ENCODE measurements at places on chromosomes 2 and 18.

GRCh38 chr2:143581134-143581533, 451.9 kb downstream of the ARHGAP15 start:
- DNase-seq, result no peak

DNA sequence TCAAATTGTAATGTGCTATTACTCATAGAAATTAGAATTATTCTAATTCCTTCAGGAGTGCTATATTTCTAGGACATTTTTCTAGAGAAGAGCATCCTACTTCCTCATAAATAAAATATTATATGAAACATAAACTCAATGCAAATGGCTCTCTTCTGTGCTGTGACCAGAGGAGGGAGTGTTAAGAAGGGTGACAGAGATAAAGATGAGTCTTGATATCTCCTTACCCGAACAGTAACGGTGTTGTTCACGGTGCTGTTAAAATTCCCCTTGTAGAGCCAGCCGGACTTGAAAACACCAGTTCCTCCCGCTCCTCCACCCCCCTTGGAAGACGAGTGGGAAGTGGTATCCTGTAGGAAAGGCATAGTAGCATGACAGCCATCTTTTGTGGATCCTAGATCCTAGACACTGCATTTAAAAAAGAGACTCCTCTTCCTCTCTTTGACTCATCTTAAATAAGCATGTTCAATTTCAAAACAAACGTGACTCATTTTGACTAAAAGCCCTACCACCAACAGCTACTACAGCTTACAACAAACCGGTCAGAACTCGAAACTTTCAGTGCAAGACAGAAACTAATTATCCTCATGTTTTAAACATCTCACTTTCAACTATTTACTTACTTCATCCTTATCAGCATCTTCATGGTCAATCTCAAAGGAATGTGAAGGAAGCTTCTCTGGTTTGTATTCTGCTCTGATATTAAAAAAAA, 156.3 kb downstream of the DOCK10 start:
- DNase-seq, result no peak

DNA sequence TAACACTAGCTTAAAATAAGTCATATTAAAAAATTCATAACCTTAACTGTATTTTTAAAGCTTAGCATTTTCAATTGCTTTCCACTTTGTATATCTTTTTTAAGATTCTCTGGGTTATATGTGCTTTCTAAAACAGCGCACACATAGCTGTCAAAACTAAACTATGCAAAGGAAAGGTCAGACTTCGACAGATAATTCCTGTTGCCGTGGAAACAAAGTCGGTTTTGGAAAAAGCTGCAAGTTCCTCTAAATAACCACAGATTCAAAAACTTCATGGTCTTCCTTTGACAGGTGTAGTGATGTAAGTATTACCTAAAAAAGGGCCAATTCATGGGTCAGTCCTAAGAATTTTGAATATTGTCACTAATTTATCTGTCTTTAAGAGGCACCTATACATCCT, 249.6 kb upstream of the TFPI start:
- DNase-seq, result no peak

DNA sequence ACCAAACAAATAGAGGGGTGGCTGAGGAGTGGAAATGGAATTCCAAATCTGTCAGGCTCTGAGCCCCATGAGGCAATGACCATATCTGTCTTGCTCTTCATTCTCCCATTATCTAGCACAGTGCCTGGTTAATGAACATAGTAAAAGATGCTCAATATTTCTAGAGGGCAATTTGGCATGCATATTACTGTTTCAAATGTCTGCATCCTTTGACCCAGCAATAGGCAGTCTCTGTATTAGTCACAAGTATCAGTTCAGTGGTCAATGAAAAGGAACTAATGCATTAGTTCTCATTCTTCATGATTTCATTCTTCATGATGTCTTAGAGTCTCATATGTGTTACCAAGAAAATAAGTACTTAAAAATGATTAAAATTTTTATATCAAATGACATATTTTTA, 28.4 kb upstream of the MALL start:
- no peak for DNase-seq

GRCh38 chr2:118971245-118972122, 29.5 kb downstream of the MARCO start:
- peak; percentile 7 for DNase-seq

DNA sequence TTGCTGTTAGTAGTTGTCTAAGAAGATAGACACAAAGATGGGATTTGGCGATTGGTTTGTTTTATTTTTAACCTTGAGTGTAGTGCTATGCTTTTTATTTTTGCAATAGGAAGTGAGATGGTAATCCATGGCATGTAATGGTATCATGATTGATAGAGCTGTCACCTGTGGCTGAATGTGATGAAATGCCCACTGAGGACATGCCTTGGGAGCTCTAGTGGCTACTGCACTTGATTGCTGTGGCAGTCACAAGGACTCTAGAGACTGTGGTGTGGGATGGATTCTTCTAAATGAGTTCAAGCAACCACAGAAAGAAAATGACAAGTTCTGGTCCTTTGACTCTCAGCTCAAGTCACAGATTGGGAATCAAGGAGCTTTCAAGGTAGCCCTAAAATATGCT, 139.4 kb downstream of the CYRIA start:
- DNase-seq, result no peak

GRCh38 chr2:20551260-20551944, 99.5 kb downstream of the HS1BP3 start:
- DNase-seq, result no peak

DNA sequence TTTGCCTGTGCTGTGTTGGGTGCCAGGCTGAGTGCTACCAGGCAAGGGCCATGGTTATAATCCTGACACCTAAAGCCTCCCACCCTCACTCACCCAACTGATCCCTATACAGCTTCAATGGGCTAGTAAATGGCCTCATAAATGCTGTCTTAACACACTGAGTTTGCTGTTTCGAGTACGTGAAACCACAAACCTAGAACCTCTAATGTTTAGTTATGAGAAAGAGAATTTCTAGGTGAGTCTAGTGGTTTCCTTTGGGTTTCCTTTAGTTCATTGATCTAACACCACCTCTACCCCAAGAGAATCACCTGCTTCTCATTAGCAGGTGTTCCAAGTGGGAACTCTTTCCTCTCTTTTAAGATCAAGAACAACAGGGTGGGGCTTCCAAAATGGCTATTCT, 172.0 kb downstream of the MC4R start:
- DNase-seq, result no peak

DNA sequence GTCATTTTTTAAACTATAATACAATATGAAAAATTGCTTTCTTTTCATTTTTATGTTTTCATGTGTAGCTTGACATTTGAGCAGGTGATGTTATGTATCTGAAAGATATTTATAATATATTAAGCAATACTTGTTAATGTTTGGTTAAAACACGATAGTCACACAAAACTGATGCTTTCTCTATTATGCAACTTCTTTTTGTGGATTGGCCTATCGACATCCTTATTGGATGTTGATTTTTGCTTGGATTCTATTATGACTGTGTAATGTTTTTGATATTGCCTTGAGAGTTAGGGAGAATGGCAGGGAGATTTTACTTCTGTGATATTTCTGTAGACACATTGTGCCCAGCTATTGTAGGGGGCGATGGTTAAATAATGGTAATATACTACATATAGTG, 128.0 kb downstream of the ZNF407 start:
- no peak for DNase-seq

DNA sequence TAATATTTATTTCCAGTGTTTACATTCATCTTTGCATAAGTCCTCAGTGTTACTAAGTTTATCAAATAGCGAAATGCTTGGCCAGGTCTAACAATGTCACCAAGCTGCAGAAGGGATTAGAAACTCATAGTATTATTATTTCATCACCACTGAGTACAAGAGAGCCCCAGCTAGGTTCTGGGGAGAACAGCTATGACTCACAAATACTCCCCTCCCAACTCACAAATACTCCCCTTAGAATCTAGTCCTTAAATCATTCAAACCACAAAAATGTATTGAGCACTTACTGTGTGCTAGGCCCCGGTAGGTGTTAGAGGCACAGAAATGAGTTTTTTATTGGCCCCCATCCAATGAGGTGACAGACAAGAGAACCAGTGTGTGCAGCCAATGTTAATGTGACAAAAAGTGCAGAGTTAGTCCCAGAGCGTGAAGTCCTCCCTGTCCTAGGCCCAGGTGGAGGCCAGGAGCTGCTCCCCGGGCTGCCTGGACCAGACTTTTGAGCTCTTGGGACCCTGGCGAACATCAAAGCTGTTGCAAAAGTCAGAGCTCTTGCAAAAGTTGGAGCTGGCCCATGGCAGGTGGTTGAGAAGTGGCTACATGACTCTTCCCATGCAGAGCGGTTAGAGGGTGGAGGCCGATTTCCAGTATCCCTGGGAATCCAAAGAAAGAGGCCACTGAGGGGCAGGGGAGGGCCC, 9.8 kb downstream of the STEAP3 start:
- peak; percentile 67 for DNase-seq

DNA sequence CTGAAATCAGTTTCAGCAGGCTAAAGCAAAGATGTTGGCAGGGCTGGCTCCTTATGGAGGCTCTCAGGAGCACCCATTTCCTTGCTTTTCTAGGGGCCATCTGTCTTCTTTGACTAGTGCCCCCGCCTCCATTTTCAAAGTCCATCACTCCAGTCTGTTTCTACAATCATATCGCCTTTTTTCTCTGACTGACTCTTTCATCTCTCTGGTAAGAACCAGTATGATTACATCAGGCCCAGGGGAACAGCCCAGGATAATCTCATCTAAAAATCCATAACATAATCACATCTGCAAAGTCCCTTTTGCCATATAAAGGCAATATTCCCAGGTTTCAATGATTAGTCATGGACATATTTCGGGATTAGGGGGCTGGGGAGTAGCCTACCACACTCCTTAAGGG, 57.0 kb downstream of the CUL3 start:
- no peak for DNase-seq

GRCh38 chr2:106943468-106944200, 57.7 kb upstream of the ST6GAL2 start:
- no peak for DNase-seq

DNA sequence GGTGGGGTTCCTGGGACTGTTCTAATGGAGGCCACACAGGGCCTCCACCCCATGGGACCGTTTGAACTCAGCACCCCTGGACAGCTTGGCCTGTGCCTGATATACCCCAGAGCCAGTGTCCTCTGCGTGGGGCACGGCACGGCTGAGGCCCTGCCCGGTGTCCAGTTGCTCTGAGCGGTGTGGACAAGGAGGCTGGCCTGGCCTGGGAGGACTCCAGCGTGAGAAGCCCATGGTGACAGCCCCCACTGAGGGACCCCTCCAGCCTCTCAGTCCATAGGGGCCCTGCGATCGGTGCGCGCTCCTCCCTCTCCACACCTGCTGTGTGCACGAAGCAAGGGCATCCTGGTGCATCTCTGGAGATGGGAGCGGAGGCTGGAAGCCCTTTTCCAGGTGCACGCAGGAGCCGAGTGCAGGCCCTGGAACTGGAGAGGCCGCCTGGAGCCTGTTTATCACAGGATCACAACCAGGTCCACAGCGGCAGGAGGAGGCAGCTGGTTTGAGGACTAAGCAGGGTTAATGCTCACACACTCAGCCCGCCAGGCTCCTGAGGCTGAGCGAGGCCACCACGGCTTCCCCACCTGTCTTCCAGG, 120.2 kb downstream of the PTGR3 start:
- DNase-seq, result no peak

DNA sequence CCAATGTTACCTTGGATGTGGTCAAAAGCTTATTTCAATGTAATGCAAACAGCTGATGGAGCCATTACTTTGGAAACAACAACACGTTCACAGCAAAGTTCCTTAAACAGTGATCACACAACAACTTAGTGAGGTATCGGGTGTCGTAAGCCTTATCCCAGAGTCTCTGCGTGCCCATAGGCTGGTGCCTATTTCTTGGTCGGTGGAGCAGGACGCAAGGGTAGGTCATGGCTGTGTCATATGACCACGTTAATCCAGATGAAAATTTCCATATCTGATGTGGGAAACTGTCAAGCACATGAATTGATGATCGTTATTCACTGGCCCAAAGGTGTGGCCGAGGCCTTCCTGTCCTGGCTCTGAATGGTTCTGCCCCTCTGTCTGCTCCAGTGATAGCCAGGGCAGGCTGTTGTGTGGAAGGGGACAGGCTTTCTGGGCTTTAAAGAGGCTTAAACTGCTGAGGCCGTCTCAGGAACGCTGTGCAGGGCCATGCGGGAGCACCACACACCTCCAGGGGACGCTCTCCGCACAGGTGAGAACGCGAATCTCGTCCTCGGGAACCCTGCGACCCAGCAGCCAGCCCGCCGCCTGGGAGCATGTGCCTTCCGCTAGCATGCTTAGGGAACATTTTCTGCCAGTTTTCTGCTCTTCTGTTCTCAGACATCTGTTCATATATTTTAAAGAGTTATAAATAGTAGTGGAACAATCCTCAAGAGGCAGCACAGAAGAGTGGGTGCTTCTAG, 90.6 kb downstream of the KCTD1 start:
- DNase-seq, result no peak

DNA sequence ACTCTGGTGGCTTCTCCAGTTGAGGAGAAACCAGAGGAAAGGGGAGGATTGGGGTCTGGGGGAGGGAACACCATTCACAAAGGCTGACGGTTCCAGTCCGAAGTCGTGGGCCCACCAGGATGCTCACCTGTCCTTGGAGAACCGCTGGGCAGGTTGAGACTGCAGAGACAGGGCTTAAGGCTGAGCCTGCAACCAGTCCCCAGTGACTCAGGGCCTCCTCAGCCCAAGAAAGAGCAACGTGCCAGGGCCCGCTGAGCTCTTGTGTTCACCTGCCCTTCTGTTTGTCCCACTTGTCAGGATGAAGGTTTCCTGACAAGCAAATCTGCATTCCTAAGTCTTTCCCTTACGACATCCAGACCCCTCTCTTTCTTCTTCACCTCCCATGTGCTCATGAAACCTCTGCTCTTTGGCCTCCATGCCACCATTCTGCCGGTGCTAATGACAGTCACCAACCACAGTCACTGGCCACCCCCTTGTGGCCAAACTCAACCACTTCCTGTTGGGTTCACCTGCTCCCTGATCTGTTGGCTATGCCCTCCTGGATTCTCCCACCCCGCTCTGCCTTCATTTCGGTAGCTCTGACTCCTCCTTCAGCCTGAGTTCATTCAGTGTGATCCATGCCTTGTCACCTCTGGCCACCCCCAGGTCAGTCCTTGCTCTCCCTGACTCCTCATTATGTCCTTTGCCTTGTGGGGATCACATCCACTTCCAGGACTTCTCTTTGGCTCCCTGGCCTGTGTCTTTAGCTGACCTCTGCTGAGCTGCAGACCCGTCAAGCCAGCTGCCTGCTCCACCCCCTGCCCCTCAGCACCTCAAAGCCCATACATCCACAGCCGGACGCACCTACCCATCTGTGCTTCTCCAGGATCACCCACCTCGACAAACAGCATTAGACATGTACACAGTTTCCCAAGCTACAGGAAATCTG, 17.6 kb downstream of the EMX1 start:
- peak; percentile 71 for DNase-seq

DNA sequence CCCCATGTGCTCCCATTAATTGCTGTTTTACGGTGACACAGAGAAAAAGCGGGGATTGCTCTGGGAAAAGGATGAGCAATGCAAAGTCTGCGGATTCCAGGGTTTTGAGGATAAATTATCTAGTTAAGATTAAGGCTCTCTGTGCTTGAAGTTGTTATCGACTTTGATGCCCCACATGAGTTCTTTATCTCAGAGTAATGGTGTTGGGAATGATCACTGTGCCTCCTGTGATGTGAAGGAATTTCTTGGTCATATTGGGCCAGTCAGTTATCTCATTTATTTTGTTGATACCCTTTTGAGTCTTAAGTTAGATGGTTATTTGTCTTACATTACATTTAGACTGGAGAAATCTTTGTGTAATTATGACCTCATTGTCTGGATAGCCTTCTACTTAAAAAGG, 184.6 kb upstream of the MEX3C start:
- DNase-seq, result no peak

All from GM13976 (cell line).